ENCODE measurements at places on chromosomes 1 and 21.

- no peak for DNase-seq
Observed at GRCh38 chr1:240352769-240353168, 259.2 kb downstream of the GREM2 start.

DNA sequence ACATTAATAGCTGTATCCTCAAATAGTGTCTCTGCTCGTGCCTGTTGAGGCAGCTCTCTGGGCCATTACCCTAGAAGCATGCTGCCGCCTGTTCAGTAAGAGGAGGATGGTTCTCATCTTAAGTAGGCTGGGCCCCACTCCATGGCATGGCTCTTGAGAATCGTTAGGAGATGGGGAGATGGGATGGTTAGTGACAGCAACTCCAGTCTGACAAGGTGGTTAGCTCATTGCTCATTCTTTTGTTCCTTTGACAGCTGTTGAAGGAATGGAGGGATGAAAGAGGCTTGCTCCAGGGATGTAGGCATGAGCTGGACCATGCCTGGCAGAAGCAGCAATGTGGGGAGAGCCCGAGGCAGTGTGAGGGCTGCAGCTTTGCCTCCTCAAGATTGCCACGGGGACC, 68.2 kb downstream of the MAP10 start:
- DNase-seq = no peak

DNA sequence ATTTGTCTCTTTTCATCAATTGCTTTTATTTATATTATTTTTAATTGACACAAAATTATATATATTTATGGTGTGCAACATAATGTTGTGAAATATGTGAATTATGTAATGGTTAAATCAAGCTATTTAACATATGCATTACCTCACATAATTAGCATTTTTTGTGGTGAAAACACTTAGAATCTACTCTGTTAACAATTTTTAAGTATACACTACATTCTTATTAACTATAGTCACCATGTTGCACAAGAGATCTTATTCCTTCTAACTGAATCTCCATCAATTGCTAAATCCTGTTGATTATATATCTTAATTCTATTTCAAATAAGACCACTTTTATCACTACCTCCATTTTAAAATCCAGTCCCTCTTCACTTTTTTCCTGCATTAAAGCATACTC, 42.5 kb downstream of the PLPPR5 start:
- no peak for DNase-seq

DNA sequence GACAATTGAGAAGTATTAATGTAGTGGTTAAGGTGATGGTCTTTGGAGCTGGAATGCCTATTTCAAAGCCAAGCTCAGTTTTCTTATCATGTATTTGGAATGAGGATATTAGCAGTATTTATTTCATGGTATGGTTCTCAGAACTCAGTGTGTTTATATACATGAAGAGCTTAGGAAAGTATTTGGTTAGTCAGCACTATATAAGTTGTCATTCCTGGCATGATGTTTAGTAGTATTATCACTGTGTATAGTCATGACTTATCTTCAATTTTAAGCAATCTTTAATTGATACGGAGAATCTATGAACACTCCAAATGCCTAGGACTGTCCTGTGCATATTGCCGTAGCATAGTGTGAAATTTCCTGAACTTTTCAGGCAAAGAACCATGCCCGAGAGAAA, 501.9 kb upstream of the USP24 start:
- no peak for DNase-seq

DNA sequence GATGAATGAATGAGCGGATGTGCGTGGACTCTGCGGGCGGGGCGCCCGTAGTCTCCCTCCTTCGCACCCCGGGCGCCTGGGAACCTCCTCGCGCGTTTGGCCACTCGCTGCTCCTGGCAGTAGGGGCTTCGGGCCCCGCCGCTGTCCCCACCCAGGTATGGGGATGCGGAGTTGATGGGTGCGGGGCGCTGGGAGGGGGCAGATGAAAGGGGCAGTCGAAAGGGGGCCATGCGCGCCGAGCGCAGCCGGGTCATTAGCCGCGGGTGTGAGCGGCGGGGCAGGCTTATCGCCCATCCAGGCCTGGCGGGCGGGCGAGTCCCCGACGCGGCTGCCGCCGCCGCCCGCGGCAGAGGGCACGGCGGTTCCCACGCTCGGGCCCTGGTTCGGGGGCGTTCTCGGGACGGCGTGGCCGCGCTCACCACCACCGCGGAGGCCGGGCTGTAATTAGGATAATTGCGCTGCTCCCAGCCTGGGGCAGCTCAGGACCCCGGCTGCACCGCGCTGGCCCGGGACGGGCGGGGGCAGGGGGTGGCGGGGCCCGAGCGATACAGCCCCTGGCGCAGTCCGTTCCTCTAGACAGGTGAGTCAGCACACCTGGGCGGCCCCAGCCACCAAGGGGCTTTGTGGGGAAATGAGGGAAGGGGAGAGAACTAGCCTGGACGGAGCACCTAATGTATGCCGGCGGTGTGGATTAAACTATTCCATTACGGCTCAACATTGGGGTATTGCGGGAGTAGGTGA, 22.1 kb upstream of the CITED4 start:
- DNase-seq = no peak

Data from testis (tissue), 5 donors.